Activated gamma-delta T cell treated with Interleukin-2 at 50 U/mL for 16 hours (primary cell): ENCODE measurements at places on chromosomes 1 and 21.

- no peak for DNase-seq
These were observed 498.1 kb downstream of the LMO4 start for GRCh38 chr1:87826681-87827251.

- DNase-seq: no peak
These were observed 343.3 kb upstream of the VAMP3 start for GRCh38 chr1:7427605-7428300.

- no peak for DNase-seq
These were observed 12.0 kb downstream of the COQ8A start for GRCh38 chr1:226952118-226952441.

DNA sequence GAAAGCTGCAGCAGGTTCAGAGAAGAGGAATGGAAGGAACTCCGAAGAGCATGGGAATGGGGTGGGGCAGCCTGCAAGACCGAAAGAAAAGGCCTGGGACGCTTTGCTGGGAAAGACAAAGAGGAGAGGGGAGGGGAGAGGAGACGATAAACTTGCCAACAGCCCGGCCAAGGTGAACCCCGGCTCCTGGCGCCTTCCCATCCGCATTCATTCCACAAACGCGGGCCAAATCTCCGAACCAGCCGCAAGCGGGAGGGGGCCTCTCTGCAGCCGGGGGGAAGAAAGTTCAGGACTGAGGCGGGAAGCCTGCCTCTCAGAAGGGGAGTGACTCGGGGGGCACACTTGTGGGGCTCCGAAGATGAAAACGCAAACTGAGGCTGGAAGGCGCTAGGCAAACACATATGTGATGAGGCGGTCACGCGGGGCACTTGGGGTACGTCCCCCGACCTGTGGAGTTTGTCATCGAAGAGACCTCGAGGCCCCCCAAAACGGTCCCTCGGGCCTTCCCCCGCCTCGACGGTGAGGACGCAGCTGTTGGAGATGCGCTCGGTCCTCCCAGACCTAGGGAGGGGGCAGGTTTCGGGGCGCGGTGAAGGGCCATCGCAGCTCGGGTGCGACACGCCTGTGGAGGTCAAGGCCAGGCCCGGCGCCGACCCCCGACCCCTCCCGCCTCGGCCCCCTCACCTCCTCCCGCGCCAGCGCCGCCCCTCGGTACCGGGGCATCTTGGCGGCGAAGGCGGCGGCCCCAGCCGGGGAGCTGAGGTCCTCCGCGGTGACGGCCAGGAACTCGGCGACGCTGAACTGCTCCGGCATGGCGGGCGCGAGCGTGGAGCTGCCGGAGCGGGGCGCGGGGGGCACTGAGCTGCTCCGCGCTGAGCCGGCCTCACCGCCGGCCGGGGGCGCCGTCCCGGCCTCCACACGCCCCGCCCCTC lies at the start of gene ASAP3:
Gene ASAP3 (minus strand): TSS at position 859 of the 932 bp plus-strand sequence. CDS start 46 bp downstream, at position 813.
- DNase-seq: peak; percentile 15

DNA sequence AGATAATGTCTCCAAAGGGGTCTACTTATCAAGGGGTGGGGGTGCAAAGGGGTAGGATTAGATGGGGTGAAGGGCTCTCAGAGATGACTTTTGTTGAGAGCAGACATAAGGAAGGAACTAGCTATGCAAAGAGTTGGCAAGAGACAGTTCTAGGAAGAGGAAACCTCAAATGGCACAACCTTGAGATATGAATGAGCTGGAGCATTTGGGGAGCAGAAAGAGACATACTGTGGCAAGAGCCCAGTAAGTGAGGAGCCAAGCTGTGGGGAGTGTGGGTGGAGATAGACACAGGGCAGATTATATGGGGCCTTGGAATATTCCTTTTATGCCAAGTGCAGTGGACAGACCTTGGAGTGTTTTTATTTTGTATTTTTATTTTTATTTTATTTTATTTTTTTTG lies 84.8 kb upstream of the BTG3 start:
- DNase-seq: no peak

GRCh38 chr1:245829826-245830225 lies 675.0 kb downstream of the KIF26B start:
- no peak for DNase-seq

GRCh38 chr1:110242062-110242461 lies 31.9 kb downstream of the KCNC4 start:
- DNase-seq: no peak

- DNase-seq: no peak
These were observed 2.7 kb upstream of the CNN3 start for GRCh38 chr1:94929351-94930217.
